AG10803 (cell line): ENCODE measurements at places on chromosomes 3 and 15.

DNA sequence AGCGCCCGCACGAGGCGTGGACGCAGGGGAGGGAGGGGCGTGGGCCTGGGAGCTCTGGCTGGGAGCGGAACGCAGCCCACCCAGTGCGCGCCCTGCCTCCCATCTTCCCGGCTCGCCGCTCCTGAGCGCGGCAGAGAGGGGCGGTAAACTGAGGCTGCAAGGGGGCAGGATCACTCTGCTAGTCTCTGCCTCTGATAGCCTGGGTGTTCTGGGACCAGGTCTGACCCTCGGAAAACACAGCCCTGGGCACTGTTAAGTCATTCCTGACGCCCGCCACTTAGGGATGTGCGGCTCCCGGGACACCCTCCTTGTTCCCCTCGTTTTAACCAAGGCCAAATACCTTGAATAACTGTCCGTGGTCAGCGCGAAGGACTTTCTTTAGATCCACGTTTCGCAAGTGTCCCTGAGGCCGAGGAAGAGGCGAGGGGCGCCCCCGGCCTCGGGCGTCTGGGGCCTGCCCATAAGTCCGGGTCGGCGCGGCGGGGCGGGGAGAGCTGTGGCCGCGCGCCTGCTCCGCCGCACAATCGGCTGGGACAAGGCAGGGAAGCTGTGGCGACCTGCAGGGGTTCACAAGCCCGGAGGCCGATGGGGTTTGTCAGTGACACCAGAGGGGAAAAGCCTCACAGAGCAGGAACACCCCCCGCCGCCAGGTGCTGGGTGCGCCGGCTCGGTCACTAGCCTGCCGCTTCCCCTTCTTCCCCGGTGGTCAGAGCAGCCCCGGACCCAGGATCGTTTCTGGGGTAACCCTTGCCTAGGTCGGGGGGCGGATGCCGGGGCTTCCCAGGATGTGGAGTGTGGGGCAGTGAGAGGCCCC lies 1.5 kb downstream of the ITPKA start:
- DNase-seq = no peak

DNA sequence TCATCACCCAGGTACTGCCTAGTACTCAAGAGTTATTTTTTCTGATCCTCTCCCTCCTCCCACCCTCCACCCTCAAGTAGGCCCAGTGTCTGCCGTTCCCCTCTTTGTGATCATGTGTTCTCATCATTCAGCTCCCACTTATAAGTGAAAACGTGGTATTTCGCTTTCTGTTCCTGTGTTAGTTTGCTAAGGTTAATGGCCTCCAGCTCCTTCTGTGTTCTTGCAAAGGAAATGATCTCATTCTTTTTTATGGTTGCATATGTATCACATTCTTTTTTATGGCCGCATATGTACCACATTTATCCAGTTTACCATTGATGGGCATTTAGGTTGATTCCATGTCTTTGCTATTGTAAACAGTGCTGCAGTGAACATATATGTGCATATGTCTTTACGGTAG lies 8.2 kb upstream of the GANC start:
- no peak for DNase-seq

DNA sequence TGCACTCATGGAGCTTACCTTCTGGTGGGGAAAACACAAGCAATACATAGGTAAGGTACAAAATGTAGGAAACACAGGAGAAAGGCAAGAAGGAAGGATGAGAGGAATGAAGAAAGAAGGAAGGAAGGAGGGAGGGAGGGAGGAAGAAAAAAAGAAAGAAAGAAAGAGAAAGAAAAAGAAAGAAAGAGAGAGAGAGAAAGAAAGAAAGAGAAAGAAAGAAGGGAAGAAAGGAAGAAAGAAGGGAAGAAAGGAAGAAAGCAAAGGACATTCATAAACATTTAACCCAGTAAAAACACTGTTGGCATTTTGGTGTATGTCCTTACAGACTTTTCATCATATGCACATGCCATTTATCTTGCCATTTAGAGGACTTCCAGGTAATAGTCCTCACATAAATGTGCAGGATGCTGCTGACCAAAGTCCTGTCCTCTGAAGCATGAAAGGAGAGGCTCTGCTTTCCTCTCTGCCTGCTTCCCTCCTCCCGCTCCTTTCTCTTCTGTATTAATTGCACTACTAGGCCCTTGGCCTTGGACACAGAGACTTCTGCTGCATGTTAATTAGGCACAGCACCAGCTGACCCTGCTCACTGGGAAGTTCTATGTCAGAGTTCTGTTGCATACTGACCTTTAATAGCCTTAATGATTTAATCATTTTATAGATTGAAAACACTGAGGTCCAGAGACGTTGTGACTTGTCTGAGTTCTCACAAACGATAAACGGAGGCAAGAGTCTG lies 29.7 kb upstream of the NDUFB4 start:
- no peak for DNase-seq

DNA sequence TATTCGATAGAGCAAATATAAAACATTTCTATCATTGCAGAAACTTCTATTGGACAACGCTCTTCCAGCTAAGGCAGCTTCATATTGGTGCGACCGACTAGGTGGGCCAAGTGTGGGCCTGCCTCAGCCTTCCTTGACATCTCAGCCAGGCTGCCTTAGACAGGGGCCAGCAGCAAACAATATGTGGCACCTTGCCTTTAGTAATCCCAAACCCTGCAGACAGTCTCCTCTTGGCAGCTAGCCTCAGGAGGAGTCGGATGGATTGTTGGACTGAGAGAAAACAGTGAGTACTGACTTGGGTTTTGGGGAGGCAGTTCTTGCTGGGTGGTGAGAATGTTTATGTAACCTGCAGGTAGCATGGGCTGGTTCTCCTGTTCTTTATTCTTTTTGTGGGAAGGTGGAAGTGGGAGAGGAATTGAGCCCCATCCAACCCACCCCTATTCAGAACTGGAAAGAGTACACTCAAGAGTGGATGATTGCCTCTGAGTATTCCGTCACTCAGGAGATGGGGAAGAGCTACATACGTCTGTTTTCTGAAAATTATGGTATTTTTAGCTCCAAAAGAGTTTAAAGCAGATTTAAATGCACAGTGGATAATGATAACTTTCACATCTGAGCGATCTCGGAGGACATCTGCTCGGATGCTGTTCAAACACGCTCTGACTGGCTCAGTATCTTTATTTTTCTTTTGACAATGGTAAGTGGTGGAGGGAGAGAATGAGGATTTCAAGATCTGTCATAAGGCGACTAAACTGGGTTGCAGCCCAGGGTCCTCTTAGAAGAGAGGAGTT lies 47.2 kb downstream of the GPD1L start:
- DNase-seq = no peak

- peak; percentile 78 for DNase-seq
Measured at GRCh38 chr3:177441813-177442646, 244.7 kb upstream of the TBL1XR1 start.

DNA sequence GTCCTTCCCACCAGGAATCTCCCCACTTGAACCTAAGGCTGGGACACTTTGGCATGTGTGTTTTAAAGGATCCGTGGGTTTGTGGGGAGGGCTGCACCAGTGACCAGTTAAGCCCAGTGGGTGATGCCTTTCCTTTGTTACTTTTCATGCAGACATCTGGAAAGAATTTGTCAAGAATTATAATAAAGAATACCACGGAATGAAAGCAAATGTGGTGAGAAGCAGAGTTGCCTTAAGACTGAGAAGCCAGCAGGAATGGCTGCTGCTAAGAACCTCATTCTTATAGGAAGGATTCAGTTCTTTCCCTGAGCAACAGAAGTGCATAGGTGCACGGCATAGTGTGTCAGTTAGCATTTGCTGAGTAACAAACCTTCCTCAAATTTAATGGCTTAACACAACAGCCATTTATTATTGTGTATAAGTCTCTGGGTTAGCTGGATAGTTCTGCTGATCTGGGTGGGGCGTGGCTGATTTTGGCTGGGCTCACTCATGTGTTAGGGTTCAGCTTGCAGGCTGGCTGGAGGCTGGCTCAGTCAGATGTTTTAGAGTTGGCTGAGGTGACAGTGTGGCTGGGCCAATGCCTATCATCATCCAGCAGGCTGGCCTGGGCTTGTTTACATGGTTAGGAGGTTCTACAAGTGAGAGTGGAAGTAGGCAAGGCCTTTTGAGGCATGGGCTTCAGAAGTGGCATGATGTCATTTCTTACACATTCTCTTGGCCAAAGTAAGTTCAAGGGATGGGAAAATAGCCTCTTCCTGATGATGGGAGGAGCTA lies 262.7 kb upstream of the CTDSPL start:
- DNase-seq = peak; percentile 9

DNA sequence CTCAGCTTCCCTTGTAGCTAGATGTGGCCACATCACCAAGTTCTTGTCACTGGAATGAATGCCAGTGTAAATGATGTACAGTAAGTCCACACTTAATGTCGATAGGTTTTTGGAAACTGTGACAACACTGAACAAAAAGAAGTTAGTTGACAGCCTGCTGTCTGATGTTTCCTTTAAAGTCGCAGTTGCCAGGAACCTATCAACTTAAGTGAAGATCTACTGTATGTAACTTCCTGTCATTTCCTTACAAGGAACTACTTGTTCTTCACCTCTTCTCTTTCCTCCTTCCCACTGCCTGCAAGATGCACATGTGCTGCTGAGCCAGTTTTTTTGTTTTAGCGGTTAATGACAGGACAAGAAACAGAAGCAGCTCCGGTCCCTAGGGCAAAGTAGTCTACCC lies 44.6 kb downstream of the HDGFL3 start:
- DNase-seq = no peak
